ENCODE measurements at places on chromosomes 6 and 20.

- DNase-seq, result no peak
These were observed 509.9 kb upstream of the ID4 start for GRCh38 chr6:19327241-19327640.

GRCh38 chr6:139965393-139965792 is 590.9 kb upstream of the CITED2 start:
- no peak for DNase-seq

- DNase-seq, result no peak
These were observed 489.8 kb upstream of the MANEA start for GRCh38 chr6:95087394-95088097.

DNA sequence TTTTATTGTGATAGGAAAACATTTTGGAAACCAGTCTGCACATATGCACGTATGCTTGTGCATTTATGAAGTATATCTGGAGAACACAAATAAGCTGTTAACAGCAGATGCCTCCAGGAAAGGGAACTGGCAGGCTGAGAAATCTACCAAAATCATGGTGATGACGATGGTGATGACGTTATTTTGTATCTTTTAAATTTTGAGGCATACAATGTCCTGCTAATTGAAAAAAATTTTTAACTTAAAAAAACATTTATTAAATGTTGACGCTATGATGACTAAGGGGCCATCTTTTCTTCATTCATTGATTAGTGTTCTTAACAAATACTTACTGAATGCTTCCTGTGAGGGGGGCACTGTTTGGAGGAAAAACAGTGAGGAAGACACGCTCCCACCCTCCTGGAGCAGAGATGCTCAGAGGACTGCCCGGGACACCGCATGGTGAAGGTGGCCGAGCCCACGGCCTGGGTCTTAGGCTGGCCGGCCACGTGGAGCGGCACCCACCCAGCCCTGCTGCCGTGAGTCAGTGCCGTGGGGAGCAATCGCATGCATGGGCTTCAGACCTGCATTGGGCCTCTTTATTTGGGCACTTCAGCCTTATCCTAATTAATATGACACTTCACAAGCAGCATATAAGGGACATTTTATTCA is 15.9 kb upstream of the ENTPD6 start:
- DNase-seq, result no peak

Measured in stimulated activated CD8-positive, alpha-beta memory T cell treated with anti-CD3 and anti-CD28 coated beads, Interleukin-2, amount 100 ng/mL, for 1 hour (primary cell).